Activated CD4-positive, alpha-beta T cell treated with anti-CD3 and anti-CD28 coated beads, Interleukin-2, amount 10 ng/mL, durations not matched to agents 24 days and 14 days (primary cell): ENCODE measurements at places on chromosomes 4 and X.

DNA sequence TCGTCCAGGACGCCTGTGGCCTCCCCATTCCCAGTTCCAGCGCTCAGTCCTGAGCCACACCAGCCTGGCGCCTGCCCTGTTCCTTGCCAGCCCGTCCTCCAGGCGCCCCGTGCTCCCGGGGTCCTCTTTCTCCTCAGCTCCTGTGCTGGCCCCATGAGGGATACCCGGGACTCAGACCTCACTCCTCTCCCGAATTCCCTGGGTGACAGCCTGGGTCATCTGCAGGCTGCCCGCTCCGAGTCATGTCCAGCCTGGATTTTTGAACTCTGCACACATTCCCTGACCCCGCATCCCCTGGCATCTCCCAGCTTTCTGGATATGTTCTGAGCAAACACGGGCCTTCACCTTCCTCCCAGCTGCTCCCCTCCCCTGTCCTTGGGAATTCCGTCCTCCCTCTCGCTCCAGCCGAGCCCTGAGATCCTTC lies 14.9 kb upstream of the ADD1 start:
- no peak for DNase-seq

- DNase-seq, result no peak
These were observed 270.9 kb downstream of the SPRY1 start for GRCh38 chr4:123667496-123667895.

- DNase-seq, result peak; percentile 78
These were observed 45.1 kb downstream of the RHOH start for GRCh38 chr4:40241941-40242340.

DNA sequence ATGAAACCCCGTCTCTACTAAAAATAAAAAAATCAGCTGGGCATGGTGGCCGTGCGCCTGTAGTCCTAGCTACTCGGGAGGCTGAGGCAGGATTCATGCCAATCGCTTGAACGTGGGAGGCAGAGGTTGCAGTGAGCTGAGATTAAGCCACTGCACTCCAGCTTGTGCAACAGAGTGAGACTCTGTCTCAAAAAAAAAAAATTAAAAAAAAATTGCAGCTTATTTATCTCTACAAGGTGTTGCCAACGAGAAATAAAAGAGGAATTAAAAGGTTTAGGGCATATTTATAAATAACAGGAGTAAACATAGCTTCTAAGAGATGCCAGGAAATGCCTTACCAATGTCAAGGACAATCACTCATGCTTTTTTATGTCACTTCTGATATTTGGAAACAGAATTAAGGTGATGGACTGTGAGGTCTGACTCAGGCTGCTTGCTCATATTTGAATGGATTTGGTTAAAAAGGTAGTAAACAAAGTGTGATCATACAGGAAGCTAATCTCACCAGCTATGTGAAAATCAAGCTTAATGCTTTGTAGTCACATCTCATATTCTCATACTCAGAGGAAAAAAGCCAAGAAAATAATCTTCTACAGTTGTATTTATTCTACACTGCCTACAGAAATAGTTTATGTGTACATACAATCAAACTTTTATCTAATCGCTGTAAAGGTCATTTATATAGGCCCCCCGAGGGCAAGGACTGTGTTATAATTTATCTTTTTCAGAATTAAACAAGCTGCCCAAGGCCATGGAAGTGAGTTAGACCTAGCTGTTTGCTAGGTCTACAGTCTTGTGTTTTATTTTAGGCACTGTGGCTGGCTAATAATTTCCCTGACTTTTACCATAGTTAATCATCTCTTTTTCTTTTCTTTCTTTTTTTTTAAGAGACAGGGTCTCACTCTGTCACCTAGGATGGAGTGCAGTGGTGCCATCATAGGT lies 61.1 kb upstream of the RBMX start:
- no peak for DNase-seq

DNA sequence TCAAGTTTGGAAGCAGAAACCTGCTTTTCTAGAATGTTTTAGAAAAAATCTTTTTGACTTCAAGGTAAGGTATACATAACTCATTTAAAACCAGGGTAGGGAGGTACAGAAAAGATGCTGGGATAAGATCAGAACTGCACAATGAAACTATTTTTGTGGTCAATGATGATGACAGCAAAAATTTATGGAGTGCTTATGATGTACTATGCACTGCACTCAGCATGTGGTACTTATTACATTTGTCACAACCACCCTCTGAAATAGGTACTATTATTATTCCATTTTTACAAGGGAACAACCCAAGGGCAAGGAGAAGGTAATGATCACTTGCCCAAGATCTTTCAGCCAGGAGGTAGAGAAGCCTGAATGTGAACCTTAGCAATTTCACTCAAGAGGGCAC lies 8.0 kb downstream of the GPM6B start:
- no peak for DNase-seq

DNA sequence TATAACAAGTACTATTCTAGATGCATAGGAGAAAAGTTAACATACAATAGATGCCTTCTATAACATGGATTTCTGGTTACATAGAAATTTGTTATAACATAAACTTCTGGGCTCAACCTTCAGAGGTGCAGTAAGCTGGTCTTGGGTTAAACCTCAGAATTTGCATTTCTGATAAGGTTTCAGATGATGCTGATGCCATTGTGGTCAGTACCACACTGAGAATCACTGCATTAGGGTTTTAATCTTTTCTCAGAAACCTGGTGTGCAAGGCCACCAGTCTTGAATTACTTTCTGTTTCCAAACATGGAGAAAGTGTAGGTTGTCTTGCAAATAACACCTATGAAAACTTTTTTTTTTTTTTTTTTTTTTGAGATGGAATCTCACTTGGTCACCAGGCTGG lies 146.2 kb downstream of the SPOCK3 start:
- DNase-seq, result no peak

- DNase-seq, result no peak
These were observed 53.6 kb downstream of the BLTP1 start for GRCh38 chr4:122205687-122206086.

GRCh38 chr4:143230683-143231082 lies 46.0 kb downstream of the USP38 start:
- no peak for DNase-seq

DNA sequence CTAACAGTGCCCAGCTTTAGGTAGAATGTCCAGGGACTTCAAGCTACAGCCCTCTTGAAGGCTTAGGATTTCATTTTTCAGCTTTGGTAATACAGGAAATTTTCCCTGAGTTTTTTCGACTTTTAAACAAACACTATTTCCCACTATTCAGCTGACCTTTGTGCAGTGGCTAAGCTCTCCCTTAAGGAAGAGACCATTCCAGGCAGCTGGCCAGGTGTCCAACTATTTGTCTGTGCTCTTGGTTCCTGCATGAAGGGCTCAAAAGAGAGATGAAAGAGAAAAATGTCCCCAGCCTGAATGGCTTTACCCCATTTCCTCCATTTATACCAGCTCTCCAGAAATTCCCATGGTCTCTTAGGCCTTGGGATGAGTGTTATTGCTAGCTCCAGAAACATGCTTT lies 111.9 kb upstream of the KLF8 start:
- DNase-seq, result no peak

DNA sequence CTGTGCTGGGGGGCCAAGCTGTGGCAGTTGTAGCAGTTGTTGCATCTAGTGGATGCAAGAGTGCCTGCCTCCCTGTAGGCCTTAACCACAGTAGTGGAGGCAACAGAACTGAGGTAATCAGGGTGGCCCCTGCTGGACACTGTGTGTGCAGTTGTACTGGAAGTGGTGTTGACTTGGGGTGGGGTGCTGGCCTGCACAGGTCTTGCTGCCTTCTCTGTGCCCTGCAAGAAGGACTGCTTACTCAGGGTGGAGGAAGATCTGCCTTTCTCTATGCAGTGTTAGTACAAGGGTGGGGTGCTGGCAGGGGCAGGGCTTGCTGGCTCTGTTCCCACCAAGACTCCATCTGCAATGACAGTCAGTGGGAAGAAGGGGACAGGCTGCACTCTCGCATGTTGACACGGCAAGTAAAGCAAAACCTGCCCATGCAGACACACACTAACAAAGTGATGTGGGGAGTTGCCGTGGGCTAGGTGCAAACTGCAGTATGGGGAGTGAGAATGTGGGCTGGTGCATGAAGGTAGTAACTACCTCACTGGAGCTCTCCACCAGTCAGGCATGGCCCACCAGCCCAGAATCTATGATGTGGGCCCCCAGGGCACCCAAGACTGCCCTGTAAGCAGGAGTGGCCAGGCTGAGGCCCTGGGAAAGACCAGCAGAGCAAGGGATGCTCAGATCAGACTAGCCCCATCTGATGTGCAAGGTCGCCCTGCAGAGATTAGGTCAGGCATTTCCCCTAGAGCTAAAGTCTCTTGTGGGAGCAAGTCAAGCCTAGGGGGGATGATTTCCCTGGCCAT lies 594.9 kb downstream of the TECRL start:
- DNase-seq, result no peak

GRCh38 chr4:48290146-48290772 lies 20.6 kb upstream of the TEC start:
- DNase-seq, result peak; percentile 65

DNA sequence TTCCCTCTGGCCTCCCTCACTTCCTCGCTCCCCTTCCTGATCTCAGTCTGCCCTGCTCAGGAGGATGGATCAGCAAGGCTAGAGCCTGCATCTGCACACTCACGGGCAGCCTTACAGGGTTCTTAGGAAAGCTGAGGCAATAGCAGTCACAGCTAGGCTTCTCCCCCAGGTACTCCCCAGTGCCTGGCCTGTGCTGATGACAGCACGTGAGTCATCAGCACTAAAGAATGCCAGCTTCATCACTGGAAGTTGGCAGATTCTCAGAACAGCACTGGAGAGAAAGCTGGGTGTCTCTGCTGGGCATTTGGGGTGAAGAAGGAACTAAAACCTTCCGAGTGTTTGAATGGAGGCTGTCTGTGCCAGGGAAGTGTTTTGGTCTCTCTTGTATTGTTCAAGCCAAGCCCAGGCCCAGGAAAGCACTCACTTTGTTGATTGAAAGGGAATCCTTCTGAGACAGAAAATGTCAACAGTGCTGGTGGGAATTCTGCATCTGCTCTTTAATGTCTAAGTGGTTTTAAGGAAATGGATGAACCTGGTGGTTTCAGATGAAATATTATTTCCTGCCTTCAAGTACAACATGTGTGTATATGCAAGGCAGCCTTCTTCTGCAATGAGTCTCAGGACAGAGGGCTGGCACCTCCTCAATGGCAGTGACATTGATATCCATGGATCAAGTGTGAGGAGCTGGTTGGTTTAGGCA lies 73.0 kb upstream of the SCOC start:
- no peak for DNase-seq

DNA sequence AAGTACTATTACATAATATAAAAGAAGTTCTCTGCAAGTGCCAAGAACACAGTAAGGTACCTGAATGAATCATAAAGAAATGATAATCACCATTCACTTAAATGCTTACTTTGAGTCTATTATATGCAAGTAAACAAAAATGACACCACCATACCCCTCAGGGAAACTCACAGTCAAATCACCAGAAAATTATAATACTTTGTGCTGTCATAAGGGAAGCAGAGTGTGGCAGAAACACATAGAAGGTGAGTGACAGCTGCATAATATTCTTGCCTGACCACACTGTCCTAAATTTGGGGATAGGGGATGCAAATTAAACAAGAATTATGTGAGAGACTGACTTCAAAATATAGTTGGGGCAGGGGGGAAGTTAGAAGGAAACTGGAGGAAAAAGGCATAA lies 12.9 kb downstream of the CCNI start:
- DNase-seq, result no peak

DNA sequence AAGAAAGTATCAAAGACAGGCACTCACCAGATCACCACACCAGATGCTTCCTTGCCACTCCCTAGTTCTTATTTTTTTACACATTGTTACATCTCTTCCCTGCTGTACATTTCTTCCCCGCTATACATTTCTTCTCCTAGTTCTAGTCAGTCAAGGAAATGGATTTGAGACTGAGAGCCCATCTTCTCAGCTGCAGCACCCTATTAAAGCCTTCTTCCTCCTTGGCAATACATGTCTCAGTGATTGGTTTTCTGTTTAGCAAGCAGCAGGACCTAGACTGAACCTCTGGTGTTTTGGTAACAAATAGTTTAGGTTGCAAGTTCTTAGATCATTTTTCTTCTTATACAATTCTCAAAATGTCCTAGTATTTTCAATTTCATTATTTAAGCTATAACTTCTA lies 35.3 kb upstream of the KLHL8 start:
- DNase-seq, result no peak

DNA sequence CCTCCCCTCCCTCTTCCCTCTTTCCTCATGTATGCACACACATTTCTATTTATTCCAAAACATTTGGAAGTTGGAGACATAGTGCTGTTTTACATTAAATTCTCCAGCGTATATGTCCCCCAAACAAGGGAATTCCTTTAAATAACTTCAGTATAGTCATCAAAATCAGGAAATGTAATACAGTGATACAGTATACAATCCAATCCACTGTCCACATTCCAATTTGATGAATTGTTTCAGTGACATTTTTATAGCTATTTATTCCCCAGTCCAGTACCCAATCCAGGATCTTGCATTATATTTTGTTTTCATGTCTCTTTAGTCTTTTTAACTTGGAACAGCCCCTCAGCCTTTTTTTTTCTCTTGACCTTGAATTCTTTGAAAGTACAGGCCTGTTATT lies 233.0 kb downstream of the DKK2 start:
- no peak for DNase-seq

DNA sequence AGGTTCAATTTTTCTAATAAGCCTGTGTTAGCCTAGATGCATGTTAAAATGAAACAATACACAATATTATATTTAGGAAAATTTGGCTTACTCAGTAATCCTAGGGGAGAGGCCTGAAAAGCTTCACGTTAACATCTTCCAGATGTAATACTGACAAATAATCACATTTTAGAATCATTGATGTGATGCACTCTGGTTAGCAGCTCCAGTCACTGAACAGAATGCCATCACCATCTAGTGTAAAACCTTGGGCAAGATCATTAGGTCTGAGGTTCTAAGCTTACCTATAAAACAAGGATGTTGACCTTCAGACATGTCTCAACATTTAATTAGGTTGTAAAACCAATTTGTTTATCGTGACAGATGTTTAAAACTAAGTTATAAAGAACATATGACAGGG lies 1704.8 kb downstream of the STIM2 start:
- DNase-seq, result no peak

DNA sequence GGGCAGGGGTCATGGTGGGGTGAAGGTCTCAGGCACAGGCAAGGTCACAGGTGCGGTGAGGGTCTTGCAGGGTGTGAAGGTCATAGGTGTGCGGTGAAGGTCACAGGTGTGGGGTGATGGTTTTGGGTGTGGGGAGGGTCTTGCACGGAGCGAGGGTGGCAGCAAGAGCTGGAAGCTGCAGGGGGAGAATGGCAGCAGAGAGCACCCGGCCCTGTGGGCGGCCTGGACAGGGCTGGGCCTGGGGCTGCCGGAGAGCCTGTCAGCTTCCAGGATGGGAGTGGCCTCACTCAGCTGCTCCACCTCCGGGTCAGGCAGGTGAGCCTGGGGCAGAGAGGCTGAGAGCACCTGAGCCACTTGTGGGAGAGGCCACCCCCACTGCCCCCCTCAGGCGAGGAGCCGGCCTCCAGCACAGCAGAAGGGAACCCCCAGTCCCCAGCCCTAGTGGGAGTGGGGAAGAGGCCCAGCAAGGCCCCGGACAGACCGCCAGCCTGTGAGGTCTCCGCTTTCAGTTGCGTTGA lies 1.5 kb downstream of the MSANTD1 start:
- no peak for DNase-seq
